ENCODE measurements at places on chromosomes 1 and 21.

GRCh38 chr1:223628233-223629125, 37.0 kb downstream of the CAPN8 start:
- no peaks in the 10 kb centered on the region for H3K27me3 ChIP-seq
- DNase-seq, result no peak
- H3K4me1 ChIP-seq, result no peaks in the 10 kb centered on the region
- H3K36me3 ChIP-seq, result no peaks in the 10 kb centered on the region
- no peak overlapping the region for H3K4me3 ChIP-seq

DNA sequence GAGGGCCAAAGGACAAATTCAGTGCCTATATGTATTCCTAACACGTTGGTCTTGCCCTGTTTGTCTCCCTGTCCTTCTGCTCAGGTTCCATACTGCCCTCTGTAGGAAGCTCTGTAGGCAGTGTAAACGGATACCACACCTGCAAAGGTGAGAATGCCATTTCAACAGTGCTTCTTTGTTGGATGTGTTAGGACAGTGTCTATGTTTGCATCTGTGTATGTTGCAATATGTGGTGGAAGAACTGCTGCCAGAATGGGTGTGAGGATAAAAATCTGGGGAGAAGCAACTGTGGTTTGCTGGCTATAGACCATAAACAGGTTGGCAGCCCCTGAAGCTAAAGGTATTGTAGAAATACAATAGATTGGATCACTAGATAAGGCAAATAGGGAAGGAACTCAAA, 113.1 kb upstream of the BMP8A start:
- H3K36me3 ChIP-seq, result peaks cover 52% of the 10 kb centered on the region
- no peak for DNase-seq
- H3K27me3 ChIP-seq, result no peaks in the 10 kb centered on the region
- no peaks in the 10 kb centered on the region for H3K4me1 ChIP-seq
- no peak overlapping the region for H3K27ac ChIP-seq

- no peak overlapping the region for H3K4me3 ChIP-seq
- no peak for DNase-seq
- no peak overlapping the region for H3K27ac ChIP-seq
Observed at GRCh38 chr1:193633991-193634390, 447.6 kb upstream of the B3GALT2 start.

- peak overlapping the region; percentile 96 for H3K4me3 ChIP-seq
- DNase-seq, result no peak
- H3K4me1 ChIP-seq, result peaks cover 4% of the 10 kb centered on the region
- H3K36me3 ChIP-seq, result no peaks in the 10 kb centered on the region
- H3K27ac ChIP-seq, result peak overlapping the region; percentile 88
Observed at GRCh38 chr1:167454304-167454893, 63.9 kb downstream of the CD247 start.

DNA sequence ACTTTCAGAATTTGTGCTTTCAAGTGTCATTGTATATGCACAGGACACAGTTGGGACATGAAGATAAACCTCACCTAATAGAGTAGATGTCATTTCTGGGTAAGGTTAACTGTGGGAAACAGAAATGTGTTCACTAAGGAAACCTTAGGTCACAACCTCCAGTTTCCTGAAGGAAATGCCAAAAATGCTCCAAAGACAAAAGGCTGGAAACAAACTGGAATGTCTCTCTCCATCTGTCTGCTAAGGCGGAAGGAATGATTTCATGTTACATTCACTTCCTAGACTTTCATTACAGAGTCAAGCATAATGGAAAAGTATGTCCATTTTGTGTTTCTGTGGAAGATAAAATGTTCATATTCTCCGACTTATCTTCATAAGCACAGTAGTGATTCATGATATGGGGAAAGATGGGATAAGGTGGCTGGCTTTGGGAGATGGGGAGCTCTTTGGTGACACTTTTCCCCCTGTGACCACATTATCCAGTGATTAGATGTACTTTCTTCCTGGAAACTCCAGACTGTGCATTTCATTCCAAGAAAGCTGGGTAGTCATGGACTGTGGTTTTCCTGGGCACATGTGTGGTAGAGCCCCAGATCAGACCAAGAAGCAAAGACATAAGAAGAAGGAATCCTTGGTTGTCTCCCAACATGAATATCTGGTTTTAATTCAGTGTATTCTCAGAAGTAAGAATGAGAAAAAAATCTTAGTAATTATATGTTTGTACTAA, 5.7 kb downstream of the S1PR1 start:
- no peak for DNase-seq
- H3K4me1 ChIP-seq, result no peaks in the 10 kb centered on the region
- no peak overlapping the region for H3K27ac ChIP-seq
- H3K36me3 ChIP-seq, result peaks cover 7% of the 10 kb centered on the region
- H3K27me3 ChIP-seq, result no peaks in the 10 kb centered on the region

- H3K27ac ChIP-seq, result no peak within 1 kb of the TSS
- H3K4me3 ChIP-seq, result peak within 1 kb of the TSS; percentile 66
- no peak for DNase-seq
- H3K36me3 ChIP-seq, result no peaks in the 10 kb centered on the region
- H3K4me1 ChIP-seq, result peaks cover 2% of the 10 kb centered on the region
Observed at GRCh38 chr1:52632732-52633290, at the start of gene SHISAL2A. SHISAL2A (plus strand) TSS chr1:52633168; CDS start chr1:52633494, 326 bp downstream.

GRCh38 chr1:86948212-86948611, 33.8 kb downstream of the HS2ST1 start:
- H3K4me1 ChIP-seq, result no peaks in the 10 kb centered on the region
- no peaks in the 10 kb centered on the region for H3K36me3 ChIP-seq
- H3K27me3 ChIP-seq, result no peaks in the 10 kb centered on the region
- H3K4me3 ChIP-seq, result no peak overlapping the region
- DNase-seq, result no peak

DNA sequence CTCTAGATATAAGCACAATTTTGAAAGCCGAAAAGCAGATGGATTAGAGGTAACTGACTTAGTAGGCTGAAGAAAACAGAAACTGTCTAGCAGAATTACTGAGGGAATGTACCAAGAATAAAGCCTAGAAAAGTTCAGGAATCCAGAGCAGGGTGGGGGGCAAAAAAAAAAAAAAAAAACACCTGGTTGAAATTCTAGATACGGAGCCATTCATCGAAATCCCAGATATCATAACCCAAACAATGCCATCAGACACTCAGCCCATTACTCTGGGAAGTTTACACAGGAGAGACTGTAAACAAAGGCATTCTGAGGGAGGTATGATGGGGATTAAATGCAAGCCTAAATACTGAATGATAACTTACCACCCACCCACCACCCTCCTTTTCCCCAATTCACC, 45.6 kb downstream of the ENAH start:
- H3K27me3 ChIP-seq, result no peaks in the 10 kb centered on the region
- no peaks in the 10 kb centered on the region for H3K4me1 ChIP-seq
- peak overlapping the region; percentile 64 for H3K27ac ChIP-seq
- H3K36me3 ChIP-seq, result no peaks in the 10 kb centered on the region
- H3K4me3 ChIP-seq, result no peak overlapping the region

GRCh38 chr1:95496307-95496706, 262.3 kb downstream of the RWDD3 start:
- no peak overlapping the region for H3K27ac ChIP-seq
- H3K27me3 ChIP-seq, result no peaks in the 10 kb centered on the region
- DNase-seq, result no peak

DNA sequence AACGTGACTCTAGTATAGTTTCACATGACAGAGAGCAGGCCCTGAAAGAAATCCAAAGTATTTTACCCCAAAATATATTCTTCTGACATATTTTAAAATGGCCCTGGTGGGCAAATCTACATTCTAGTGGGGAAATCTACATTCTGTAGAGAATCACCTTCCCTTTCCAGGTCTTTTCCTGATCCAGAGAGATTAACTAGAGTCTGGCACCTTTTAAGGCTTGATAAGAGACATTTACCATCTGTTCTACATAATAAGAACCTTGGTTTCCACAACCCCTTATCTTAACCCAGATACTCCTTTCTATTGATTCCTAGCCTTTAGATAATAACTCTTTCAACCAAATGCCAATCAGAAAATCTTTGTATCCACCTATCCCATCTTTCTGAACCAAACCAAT, 17.0 kb upstream of the L1TD1 start:
- no peak overlapping the region for H3K27ac ChIP-seq
- no peaks in the 10 kb centered on the region for H3K4me1 ChIP-seq
- H3K27me3 ChIP-seq, result no peaks in the 10 kb centered on the region
- no peak overlapping the region for H3K4me3 ChIP-seq

DNA sequence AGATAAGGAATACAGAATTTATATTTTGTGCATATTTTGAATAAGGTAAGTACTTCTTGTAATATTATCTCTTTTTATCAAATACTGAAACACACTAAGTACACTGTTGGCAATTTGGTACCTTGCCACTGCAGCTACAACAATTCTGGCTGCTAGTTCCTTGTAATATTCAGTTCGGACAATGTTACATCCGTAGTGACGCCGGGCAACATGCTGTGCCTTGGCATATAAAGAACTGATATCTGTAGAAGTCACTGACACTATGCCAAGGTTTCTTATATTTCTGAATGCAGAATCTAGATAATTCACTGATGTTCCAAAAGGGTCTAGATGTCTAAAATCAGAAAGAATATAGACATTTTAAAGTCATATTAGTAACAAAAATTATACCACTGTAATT, 17.5 kb downstream of the TRMT1L start:
- no peak for DNase-seq
- no peak overlapping the region for H3K4me3 ChIP-seq
- no peak overlapping the region for H3K27ac ChIP-seq
- H3K27me3 ChIP-seq, result no peaks in the 10 kb centered on the region

DNA sequence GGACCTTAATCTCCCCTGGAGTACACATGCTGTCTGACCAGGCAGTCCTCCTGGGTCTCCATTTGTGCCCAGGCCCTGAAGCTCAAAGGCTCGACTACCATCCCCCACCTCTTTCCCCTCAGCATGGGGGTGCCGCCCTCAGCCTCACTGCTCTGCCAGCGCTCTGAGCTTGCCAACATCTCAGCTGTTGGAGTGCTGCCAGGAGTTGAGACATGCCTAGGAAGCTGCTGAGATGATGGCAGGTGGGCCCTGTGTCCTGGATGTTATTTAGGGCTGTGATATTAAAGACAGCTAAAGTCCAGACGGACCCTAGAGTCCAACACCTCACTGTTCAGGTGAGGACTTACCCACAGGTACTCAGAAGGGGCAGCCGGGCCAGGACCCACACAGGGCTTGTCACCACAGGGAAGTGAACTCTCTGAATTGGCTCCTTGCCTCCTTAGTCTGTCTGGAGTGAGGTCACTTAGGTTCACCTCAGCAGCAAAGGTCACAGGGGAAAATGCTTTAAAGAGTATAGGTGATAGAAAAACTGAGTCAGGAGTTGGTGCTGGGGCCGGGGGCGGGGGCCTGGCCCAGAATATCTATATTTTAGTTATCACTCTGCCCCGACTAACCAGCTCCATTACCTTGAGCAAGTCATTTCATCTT, 19.7 kb upstream of the KCNC4 start:
- H3K4me1 ChIP-seq, result peaks cover 34% of the 10 kb centered on the region
- H3K27ac ChIP-seq, result peak overlapping the region; percentile 92
- H3K27me3 ChIP-seq, result no peaks in the 10 kb centered on the region
- no peak overlapping the region for H3K4me3 ChIP-seq

- peaks cover 16% of the 10 kb centered on the region for H3K4me1 ChIP-seq
- H3K36me3 ChIP-seq, result no peaks in the 10 kb centered on the region
- DNase-seq, result peak; percentile 91
- no peaks in the 10 kb centered on the region for H3K27me3 ChIP-seq
- no peak overlapping the region for H3K4me3 ChIP-seq
Observed at GRCh38 chr1:55443175-55443915, 228.2 kb upstream of the USP24 start.

DNA sequence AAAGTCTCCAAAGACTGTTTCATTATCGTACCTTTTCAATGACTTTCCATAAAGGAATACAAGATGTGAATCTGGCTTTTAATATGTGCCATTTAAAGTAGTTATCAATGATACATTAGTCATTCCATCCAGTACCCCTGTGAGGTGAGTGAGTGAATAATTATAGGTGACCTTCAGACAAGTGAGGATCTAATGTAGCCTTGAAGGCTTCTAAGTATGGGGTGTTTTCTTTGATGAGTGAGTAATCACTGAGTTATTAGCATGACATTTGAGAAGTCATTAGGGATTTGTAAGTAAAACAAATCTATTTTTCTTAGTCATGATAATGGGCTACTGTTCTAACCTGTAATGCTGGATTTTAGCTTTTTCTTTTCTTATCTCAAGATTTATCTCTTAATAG, 831.4 kb downstream of the ADGRL2 start:
- no peak for DNase-seq
- H3K4me3 ChIP-seq, result no peak overlapping the region
- H3K4me1 ChIP-seq, result no peaks in the 10 kb centered on the region
- no peaks in the 10 kb centered on the region for H3K36me3 ChIP-seq
- H3K27me3 ChIP-seq, result no peaks in the 10 kb centered on the region

GRCh38 chr1:165524639-165525285, 19.0 kb upstream of the LRRC52 start:
- DNase-seq, result no peak
- no peaks in the 10 kb centered on the region for H3K4me1 ChIP-seq
- no peak overlapping the region for H3K4me3 ChIP-seq

DNA sequence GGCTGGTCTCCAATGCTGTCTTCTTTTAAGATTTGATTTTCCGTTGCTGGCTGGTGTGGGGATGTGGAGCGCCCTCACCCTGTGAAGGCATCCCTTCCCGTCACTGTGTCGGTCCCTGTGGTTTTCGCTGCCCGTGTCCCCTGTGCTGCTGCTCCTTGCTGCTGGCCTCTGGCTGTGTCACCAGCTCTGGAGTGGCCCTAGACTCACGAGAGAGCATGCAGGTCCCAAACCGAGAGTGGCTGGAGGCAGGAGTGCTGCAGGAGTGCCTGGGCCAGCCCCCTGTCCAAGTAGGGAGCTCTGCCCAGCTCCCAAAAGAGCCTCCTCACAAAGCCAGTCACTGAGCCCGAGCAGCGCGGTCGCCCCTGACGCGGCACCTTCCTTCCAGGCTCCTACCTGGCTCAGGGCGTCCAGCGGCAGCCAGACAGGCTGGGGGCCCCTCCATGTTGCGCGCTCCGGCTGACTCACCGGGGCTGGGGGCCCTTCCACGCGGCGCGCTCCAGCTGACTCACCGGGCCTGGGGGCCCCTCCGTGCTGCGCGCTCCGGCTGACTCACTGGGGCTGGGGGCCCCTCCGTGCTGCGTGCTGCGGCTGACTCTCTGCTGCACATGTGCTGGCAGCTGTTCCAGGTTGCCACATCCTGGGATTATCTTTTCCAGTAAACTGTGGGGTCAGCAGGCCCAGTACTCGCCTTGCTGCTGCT, 106.7 kb upstream of the COL6A1 start:
- H3K4me3 ChIP-seq, result peak overlapping the region; percentile 15
- DNase-seq, result no peak
- no peak overlapping the region for H3K27ac ChIP-seq
- no peaks in the 10 kb centered on the region for H3K27me3 ChIP-seq

Measured in ascending aorta (tissue), 2 donors.